ENCODE measurements at places on chromosomes 4 and X. TPM values are rescaled to one million over a fixed set of nuclear protein-coding genes. Genes with fewer than 3 reads are reported as not detected.

DNA sequence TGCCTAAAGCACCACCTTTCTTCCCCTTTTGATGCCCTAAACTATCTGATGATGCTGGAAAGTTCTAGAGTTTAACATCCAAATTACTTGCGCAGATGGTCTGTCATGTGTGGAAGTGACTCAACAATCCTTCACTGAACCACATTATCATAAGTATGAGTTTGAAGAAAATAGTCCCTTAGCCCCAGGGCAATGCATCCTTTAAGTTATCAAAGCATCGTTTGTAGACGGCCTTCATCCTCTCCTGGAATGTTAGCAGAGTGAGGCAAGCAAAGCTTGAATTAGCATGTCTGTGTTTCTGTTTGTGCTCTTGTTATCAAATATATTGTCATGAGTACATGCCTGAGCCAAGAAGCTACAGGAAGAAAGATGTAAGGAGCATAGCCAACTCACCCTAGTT is 570.9 kb downstream of the MID1IP1 start:
- no peak for DNase-seq

- DNase-seq: no peak
Measured at GRCh38 chr4:57231781-57232180, 121.6 kb upstream of the IGFBP7 start.

- DNase-seq: no peak
Measured at GRCh38 chrX:16212436-16212835, 45.2 kb downstream of the MAGEB17 start.

DNA sequence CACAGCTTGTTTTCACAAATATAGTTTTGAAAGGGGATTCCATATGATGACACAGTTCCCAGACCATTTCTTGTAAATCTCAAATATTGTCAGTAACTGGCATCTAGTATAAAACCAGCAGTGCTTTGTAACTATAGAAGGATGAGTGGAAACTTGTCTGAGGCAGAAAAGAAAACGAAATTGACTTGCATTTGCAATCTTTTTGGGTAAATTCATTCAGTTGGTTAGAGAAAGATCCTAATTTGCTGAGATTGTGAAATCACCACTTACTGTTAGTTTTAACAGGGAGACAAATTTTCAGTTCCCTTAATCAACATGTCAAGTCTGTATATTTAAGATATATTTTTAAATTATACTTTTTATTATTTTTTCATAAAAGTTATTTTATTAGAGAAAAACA is 71.5 kb upstream of the VEGFC start:
- no peak for DNase-seq

DNA sequence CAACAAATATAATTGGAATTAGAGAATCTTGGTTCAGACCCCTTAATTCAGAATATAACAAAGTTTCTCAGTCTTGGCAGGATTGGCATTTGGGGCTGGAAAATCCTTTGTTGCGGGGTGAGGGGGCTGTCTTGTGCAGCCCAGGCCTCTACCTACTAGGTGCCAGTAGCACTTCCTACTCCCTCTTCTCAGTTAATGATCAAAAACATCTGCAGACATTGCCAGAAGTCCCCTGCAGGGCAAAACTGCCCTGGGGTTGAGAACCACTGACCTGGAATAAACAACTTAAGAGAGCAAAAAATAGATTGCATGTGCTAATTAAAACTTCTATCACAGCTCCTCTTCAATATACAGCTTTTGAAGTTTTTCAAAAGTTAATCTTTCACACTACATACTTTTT is 36.7 kb upstream of the CXorf38 start:
- DNase-seq: no peak

DNA sequence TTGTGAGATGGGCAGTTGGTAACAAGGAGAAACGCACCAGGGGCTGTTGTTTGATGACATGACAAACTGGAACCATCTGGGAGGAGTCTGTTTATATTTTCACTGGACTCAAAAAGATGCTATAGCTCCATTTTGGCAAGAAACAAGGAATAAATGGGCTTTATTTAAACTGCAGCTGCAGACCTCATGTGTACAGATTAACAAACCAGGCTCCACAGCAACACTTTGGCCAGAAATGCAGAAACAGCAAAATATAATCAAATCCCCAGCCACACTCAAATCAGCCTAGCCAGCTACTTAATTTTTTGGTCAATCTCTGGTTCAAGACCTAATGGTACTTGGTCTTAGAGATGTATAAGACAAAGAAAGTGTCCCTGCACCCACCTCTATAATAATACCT is 52.7 kb downstream of the ASB9 start:
- DNase-seq: no peak

DNA sequence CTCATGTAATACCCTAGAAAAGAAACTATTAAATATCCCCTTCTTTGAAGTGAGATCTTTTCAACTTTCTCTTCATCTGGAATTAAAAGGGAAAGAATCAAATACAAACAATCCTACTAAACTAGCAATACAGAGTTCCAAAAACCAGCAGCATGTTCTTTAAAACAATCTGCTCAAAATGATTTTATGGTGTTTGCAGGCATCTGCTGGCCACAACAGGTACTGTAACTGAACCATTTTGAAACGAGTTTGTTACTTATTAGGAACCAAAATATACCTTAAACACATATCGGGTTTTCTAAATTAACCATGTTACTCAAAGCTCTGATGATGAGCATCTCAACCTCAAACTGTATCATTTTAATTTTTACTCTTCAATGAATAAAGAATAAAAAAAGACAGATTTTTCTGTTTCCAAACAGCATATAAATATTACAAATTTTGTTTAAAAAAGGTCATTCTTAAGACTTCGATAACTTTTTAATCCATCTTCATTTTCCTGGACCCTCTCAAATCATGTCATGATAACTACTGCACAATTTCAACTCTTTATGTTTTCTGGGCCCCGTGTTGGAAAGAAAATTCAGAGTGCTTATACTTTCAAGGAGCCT is 56.5 kb downstream of the ARAP2 start:
- DNase-seq: no peak

- no peak for DNase-seq
Measured at GRCh38 chr4:96052827-96053226, 212.9 kb downstream of the PDHA2 start.

DNA sequence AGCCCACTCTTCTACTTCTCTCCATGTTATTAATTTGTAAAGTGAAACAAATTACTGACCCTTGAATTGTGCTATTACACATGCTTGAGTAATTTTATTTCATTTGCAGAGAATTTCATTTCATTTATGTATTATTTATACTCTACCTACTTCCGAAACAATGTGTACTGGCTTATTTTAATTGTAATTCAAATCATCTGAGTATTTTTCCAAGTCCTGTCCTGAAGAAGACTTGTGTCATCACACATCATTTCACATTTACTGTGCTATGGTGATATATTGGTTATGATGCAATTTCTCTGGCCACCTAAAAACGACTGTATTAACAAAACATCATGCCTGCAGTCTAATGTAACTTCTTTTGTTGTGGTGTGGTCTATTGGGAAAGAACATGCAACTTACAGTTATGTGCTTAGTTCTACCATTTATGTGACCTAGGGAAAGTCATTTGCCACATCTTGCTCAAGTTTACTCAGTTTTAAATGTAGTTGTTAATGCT is 384.5 kb downstream of the RPA4 start:
- no peak for DNase-seq

DAPP1 gene
- total RNA-seq: 13.3 TPM

MAOA gene
- 0.55 TPM for total RNA-seq

DCAF4L1 gene
- total RNA-seq: 0.37 TPM

GIMD1 gene
- not detected for total RNA-seq

PCDH10 gene
- total RNA-seq: not detected

KLHL4 gene
- 0.15 TPM for total RNA-seq

TMSB15B gene
- total RNA-seq: 4.1 TPM

SPATA4 gene
- total RNA-seq: not detected

AFP gene
- not detected for total RNA-seq
